ENCODE measurements at places on chromosomes 12 and 14. TPM values are rescaled to one million over a fixed set of nuclear protein-coding genes. Genes with fewer than 3 reads are reported as not detected.

The PRICKLE1 gene
- total RNA-seq: 25.3 TPM

The INHBE gene
- total RNA-seq: not detected

The BCL7A gene
- total RNA-seq: 8.1 TPM

- no peaks in the 10 kb centered on the region for H3K36me3 ChIP-seq
- no peaks in the 10 kb centered on the region for H3K27me3 ChIP-seq
- DNase-seq: no peak
These were observed 9.7 kb upstream of the PLBD1 start for GRCh38 chr12:14577344-14577743.

- H3K4me3 ChIP-seq: no peak overlapping the region
- H3K27ac ChIP-seq: no peak overlapping the region
- DNase-seq: no peak
- no peaks in the 10 kb centered on the region for H3K27me3 ChIP-seq
- no peaks in the 10 kb centered on the region for H3K4me1 ChIP-seq
These were observed 106.4 kb upstream of the C14orf180 start for GRCh38 chr14:104473244-104473565.

DNA sequence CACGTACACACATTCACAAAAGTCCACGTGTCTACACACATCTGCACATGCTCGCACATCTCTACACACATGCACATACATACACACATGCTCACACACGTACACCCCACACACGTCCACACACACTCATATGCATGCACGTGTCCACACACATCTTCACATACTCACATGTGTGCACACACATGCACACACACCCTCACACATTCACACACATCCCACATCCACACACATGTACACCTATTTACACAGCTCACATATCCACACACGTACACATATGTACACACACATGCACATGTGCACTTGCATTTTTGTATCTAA, 3.6 kb downstream of the ADGRD1 start:
- H3K36me3 ChIP-seq: no peaks in the 10 kb centered on the region
- peaks cover 29% of the 10 kb centered on the region for H3K4me1 ChIP-seq
- no peaks in the 10 kb centered on the region for H3K27me3 ChIP-seq

- no peak for DNase-seq
- H3K4me1 ChIP-seq: peaks cover 9% of the 10 kb centered on the region
- no peaks in the 10 kb centered on the region for H3K27me3 ChIP-seq
- H3K4me3 ChIP-seq: no peak overlapping the region
- no peaks in the 10 kb centered on the region for H3K36me3 ChIP-seq
These were observed 82.2 kb upstream of the TBX3 start for GRCh38 chr12:114765960-114766691.
